DMS79 treated with DMSO at 0.1 percent for 48 hours (cell line): ENCODE measurements at places on chromosomes 7 and 10.

GRCh38 chr10:100835810-100836209 is 77.0 kb upstream of the SLF2 start:
- no peak for DNase-seq

GRCh38 chr10:129078346-129078745 is 388.7 kb upstream of the MGMT start:
- no peak for DNase-seq

DNA sequence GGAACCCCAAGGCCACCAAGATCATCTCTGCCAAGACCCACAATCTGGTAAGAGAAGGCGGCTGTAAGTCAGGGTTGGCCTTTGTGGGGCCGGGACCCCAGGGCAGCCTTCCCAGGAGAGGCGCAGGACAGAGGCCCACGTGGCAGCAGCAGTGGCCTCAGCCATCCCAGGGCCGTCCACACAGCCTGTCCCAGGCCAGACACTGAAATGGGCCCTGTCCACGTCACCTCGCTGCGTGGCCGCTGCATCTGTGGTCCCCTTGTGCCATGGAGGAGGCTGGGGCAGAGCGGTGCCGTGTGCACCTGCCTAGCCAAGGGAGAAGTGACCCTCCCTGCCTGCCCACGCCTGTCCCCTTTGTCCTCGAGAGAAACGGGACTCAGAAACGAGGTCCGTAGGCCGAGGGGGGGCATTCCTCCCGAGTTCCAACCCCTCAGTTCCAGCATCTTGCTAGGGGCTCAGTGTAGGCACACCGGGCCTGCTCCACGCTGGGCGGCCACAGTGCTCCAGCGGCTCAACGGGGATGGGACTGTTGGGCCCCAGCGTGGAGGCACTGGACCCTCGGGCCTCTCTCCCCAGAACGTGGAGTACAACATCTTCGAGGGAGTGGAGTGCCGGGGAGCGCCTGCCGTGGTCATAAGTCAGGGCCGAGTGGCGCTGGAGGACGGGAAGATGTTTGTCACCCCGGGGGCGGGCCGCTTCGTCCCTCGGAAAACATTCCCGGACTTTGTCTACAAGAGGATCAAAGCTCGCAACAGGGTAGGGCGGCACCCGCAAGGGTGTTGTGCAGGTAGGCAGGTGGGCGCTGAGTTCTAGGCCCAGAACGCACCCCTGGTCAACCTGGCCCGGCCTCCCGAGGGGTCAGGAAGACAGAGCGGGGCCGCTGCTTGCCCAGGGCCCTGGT is 15.6 kb downstream of the DPYSL4 start:
- no peak for DNase-seq

DNA sequence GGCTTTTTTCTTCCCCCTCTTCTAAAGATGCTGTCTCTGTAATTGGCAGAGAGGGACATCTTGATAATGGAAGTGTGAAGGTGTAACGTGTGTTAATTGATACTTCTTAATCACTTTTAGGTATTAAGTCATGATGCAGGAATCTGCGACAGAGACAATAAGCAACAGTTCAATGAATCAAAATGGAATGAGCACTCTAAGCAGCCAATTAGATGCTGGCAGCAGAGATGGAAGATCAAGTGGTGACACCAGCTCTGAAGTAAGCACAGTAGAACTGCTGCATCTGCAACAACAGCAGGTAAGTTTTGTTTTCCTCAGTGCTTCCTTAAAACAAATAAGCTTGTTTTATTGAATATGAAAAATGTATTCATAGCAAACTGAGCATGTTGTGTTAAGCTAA is 11.8 kb downstream of the FOXP2 start:
- no peak for DNase-seq

- peak; percentile 88 for DNase-seq
Observed at GRCh38 chr10:12050528-12050927, 7.9 kb upstream of the UPF2 start.

DNA sequence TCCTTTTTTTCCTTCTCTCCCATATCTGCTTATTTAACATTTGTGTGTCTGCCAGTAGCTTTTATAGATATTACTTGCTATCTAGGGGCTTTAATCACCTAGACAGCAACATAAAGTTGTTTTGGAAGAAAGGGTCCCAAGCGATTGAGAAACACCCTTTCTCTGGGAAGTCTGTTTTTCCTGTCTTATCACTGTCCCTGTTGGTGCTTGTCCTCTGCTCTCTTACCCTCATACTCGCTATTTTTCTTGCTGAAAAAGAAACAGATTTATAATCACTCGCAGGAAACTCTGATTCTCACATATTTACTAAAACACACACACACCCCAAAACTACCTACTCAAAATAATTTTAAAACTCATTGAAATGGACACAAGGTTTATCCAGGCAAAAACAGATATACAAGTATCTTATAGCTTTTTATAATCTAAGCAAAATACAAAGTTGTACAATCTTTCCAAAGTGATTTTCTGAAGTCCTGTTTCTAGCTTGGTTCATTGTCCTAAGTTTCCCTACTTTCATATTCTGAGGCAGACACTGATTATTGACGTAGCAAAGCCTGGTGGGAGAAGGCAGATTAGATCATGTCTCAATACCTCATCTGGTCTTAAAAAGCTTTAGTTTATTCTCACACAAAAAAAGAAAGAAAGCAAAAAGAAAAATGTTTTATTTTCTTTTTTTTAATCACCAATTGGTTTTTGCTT is 157.3 kb downstream of the CACNA2D1 start:
- no peak for DNase-seq

DNA sequence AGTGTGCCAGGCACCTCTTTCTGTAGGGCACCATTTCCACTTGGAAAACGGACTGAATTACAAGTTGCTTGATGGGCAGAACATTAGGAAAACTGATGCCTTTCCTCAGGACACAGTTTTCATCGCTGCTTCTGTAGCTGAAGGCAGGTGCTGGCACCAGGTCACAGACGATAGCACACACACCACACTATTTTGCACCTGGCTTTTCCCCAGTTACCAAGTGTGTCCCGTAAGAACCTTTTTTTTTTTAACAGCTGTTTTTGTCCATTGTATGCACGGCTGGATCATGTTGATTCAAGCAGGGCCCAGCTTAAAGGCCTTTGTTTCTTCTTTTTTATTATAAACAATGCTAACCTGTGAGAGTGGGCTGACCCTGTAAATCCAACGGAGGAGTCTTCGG is 1.3 kb upstream of the GET4 start:
- no peak for DNase-seq

- no peak for DNase-seq
Observed at GRCh38 chr10:131218811-131219583, 92.5 kb downstream of the TCERG1L start.
